Activated CD4-positive, alpha-beta memory T cell treated with anti-CD3 and anti-CD28 coated beads for 36 hours (primary cell): ENCODE measurements at places on chromosomes 7 and 10. TPM values are rescaled to one million over a fixed set of nuclear protein-coding genes. Genes with fewer than 3 reads are reported as not detected.

DNA sequence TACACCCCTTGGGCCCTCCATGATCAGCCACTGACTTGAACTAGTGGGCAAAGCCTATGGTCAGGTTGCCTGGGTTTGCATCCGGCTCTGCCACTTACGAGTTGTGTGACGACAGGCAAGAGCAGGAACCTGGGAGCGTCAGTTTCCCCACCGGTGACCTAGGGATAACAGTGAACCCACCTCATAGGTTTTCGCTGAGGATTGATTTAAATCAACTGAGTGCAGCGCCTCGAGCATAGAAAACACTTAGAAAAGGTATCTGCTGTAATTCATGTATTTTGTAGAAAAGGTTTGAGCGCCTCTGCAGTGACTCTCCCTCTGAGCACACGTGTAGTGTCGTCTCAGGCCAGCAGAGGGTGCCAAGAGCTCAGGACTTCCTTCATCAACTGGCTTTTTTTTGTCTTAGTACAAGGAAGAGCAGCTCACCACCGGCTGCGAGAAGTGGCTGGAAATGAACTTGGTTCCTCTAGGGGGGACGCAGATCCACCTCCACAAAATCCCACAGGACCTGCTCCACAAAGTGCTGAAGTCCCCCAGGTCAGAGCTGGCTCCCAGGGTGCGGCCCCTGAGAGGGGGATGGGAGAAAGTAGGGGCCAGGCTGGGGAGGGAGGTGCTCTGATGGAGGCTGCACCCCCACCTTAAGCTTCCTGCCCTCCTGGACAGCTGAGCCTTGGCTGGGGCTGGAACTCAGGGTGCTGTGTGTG, 27.7 kb downstream of the BTBD16 start:
- peak; percentile 79 for DNase-seq
- H3K27me3 ChIP-seq, result no peaks in the 10 kb centered on the region
- no peak overlapping the region for H3K4me3 ChIP-seq
- H3K27ac ChIP-seq, result no peak overlapping the region

GRCh38 chr7:23700046-23700445, 10.0 kb upstream of the STK31 start:
- H3K4me3 ChIP-seq, result no peak overlapping the region
- peaks cover 26% of the 10 kb centered on the region for H3K36me3 ChIP-seq
- H3K4me1 ChIP-seq, result no peaks in the 10 kb centered on the region

Gene ITPRID1
- total RNA-seq, result not detected

Gene AEBP1
- total RNA-seq, result 5.5 TPM
